ENCODE measurements at places on chromosomes 6 and 20.

DNA sequence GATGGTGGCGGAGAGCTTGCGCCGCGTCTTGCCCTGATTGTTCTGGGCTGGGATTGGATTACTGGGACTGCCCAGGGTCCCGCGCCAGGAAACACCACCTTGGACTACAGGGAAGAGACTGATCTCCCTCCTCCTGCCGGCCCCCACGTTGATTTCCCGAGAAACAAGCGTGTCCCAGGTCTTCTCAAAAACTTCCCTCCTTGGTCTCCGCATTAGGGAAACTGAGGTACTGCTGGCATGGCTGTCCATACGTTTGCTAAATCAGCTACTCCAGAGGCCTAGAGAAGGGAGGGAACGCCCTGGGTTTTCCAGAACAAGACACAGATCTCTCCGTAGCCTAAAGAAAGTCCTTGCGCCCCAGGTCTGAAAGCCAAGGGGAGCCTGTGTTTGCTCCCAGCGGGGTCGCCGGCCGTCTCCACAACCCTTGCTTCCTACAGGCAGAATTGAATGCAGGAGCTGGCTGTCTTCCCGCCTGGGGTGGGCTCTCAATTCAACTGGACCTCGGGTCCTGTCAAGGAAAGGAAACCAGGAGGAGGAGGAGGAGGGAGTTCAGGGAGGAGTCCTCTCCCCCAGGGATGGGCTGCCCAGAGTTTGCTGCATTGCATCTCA lies 29.2 kb downstream of the TFAP2A start:
- no peak for DNase-seq

GRCh38 chr6:139474145-139475108 lies 100.0 kb upstream of the CITED2 start:
- no peak for DNase-seq

DNA sequence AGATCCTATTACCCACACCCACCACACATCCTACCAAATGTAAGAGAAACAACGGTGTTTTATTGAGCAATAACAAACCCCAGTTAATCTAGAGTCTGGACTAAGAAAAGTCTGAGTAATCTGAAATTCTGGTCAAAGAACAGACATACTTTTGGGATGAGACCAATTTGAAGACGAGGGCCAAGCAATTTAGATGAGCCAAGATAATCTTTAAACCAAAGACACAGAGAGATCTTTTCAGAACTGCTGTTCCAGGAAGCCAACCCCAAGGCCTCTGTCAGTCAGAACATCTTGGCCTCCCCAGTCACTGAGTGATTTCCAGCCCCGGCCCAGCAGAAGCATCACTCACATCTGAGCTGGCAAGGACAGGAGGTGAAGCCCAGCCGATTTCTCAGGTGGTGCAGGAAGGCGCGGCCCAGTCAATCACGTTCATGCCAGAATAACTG lies 118.5 kb upstream of the SYNDIG1 start:
- no peak for DNase-seq

GRCh38 chr6:110284855-110285254 lies 73.3 kb downstream of the METTL24 start:
- no peak for DNase-seq

- no peak for DNase-seq
These were observed 143.3 kb downstream of the TAF4 start for GRCh38 chr20:61922411-61922810.

DNA sequence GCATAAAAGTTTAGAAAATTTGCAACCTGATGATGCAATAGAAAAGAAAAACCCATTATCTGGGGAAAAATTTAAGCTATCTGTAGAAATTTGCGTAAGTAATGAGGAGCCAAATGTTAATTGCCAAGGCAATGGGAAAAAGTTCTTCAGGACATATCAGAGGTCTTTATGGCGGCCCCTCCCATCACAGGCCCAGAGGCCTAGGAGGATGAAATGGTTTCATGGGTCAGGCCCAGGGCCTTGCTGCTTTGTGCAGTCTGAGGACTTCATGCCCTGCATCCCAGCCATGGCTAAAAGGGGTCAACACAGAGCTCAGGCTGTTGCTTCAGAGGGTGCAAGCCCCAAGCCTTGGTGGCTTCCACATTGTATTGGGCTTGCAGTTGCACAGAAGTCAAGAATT lies 582.8 kb downstream of the COL12A1 start:
- DNase-seq: no peak

DNA sequence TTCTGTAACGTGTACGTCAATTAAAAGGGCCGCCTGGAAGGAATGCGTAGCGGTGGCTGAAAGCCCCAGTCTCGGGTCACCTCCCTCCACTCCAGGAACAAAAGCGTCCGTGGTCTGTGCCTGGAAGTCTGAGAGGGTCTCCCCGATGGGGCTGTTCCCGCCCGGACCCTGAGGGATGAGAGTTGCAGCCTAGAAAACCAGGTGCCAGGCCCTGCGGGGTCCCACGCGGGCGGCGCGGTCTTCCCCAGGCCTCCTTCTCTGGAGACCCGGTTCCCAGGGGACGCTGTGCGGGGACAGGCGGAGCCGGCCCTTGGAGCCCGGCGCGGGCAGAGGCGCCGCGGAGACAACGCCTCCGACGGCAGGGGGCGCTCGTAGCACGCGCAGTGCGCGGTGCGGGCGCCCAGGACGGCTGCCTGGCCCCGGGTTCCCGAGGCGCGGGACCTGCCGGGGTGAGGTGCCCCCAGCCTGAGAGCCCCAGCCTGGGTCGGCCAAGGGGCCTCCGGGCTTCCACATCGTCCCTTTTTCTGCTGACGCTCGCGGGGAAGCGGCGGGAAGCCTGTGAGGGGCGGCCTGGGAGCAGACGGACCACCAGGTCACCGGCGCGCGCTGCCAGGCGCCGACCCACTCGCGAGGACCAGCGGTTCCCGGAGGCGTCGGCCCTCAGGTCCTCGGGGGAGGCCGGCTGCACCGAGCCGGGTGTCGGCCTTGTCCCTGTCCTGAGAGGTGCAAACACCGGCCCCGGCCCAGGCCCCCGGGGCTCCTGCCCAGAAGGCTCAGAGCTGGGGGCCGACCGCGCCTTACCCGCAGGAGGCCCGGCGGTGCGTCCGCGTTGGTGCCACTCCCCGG lies 5.3 kb upstream of the FOXC1 start:
- peak; percentile 68 for DNase-seq

DNA sequence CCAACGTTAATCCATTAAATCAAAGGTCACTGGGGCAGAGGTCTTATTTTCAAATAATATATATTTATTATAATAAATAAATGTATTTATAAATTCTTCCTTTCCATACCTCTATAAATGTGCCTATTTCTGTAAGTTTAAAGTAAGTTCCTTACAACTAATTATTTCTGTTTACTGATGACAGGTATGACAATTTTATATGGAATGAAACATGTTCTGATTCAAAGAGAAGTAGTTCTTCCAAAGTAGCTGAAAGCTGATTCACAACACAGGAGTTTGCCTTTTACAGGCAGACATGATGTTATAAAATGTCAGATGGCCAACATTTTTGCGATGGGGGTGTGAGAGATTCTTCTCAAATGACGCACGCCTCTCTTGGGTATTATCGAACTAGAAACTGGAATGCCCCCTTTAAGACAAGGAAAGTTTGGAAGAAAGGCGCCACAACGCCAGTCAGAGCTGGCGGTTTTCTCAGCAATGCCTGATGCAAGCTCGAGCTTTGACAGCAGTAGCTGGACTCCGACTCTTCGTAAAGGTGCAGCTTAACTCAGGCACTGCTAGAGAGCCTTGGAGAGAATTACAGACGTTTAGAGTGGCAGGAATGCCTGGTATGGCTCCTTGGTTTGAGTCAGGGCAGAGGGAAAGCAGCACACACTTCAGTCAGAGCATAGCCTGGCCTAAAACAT lies 92.1 kb downstream of the FOXC1 start:
- DNase-seq: no peak

Data from activated CD4-positive, alpha-beta T cell treated with anti-CD3 and anti-CD28 coated beads, Interleukin-2, amount 50 U/mL, for 48 hours (primary cell).